Caco-2 (cell line): ENCODE measurements at places on chromosomes 11 and 22. TPM values are rescaled to one million over a fixed set of nuclear protein-coding genes. Genes with fewer than 3 reads are reported as not detected.

Gene TOP3B
- 63.0 and 63.7 TPM in 2 replicates for total RNA-seq

Gene UBE4A
- 103 and 106 TPM in 2 replicates for total RNA-seq

Gene HINFP
- 61.6 and 65.2 TPM in 2 replicates for total RNA-seq

Gene H19
- 1.5 TPM in 2 replicates for total RNA-seq

DNA sequence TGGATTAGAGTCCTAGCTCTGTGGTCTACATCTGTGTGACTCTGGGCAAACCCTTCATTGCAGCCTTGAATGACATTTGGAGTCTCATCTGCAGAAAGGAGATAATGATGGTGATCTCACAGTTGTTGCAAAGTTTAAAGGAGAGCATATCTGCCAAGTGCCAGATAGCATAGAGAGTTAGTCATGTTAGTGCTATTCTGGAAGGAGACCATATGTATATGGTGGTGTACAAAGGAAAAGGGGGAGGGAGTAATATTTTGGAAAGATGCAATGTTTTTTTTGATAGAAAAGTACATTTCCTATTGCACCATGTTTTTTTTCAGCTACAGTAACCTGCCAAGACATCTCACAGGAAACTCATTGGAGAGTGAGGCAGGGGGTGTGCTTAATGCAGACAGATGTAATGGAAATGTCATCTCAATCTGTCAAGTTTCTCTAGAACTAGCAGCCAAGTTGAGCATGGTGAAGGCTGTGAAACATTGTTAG is 92.1 kb upstream of the NARS2 start:
- H3K27me3 ChIP-seq: no peaks in the 10 kb centered on the region
- no peak for DNase-seq
- H3K36me3 ChIP-seq: no peaks in the 10 kb centered on the region
- no peak overlapping the region for H3K4me3 ChIP-seq
- no peaks in the 10 kb centered on the region for H3K4me1 ChIP-seq

DNA sequence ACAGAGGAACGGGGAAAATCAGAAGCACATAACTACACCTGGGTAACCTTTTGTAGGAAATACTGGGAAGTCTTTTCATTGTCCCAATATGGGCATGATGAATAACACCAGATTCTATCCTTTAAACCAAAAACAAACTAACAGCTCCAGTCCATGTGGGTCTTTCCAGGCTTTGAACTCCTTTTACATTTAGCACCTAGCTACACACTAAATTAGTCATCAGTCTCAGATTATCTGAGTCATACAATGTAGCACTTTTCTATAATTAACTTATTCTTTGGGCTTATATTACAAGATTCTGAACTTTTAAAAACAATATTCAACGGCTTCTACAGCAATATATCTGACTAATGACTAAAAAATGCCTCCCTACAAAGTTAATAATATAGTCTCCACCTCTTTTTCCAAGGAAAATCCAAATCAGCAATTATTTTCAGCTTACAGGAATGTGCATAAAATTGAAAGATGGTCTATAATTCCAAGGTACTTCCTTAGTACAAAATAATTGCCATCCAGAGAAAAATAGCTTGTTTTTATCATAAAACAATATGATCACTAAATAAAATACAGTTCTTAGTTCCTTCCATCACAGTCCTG is 26.3 kb downstream of the STK33 start:
- no peak for DNase-seq
- H3K36me3 ChIP-seq: no peaks in the 10 kb centered on the region
- H3K4me3 ChIP-seq: no peak overlapping the region
- no peaks in the 10 kb centered on the region for H3K4me1 ChIP-seq
- no peaks in the 10 kb centered on the region; the same call in 1 of the 2 replicates for H3K27me3 ChIP-seq

DNA sequence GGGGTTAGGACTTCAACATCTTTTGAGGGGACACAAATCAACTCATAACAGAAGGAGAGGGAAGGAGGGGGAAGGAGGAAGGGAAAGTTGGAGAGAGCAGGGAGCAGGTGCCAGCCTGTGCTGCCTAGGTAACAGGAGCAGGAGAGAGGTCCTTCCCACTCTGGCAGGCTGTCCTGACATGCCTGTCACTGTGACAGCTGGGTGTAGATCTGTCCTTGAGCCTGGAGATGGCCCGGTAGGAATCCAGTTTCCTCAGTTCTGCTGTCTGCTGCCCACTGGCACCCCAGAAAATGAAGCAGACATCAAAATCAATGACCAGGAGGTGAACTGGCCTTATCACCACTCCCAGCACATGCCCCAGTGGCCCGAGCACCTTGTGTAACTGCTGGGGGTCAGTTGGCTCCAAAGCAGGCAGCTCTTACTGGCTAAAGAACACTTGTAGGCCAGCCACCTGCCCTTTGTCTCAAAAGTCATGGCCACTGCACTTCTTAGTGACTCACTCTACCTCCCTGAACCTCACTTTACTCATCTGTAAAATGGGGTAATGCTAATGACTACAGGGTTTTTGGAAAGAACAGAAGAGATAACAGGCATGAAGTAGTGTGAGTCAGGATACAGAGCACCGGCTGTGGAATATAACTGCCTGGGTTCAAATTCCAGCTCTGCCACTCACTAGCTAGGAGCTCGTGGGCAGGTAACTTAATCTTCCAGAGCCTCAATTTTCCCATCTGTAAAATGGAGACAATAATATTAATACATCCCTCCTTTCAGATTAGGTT is 8.0 kb upstream of the TSPAN18 start:
- no peaks in the 10 kb centered on the region for H3K36me3 ChIP-seq
- H3K27me3 ChIP-seq: no peaks in the 10 kb centered on the region
- H3K27ac ChIP-seq: no peak overlapping the region

DNA sequence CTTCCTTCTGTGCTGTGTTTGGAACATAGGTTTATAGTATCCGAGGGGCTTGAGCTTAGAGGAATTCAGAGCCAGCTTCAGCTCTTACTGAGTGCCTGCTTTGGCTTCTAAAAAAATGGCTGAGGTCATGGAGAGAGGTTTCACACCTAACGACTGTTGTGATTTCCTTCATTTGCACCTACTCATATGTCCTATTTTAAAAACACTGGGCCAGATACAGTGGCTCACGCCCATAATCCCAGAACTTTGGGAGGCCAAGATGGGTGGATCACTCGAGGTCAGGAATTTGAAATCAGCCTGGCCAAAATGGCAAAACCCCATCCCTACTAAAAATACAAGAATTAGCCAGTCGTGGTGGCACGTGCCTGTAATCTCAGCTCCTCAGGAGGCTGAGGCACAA is 38.3 kb upstream of the SYT13 start:
- no peak overlapping the region for H3K27ac ChIP-seq
- H3K4me1 ChIP-seq: no peaks in the 10 kb centered on the region
- H3K27me3 ChIP-seq: no peaks in the 10 kb centered on the region
- DNase-seq: no peak

GRCh38 chr11:11822946-11823345 is 18.8 kb upstream of the USP47 start:
- H3K36me3 ChIP-seq: no peaks in the 10 kb centered on the region
- no peaks in the 10 kb centered on the region; the same call in 1 of the 2 replicates for H3K27me3 ChIP-seq
- H3K4me1 ChIP-seq: no peaks in the 10 kb centered on the region
- no peak overlapping the region for H3K27ac ChIP-seq

- no peak for DNase-seq
- H3K27ac ChIP-seq: no peak overlapping the region
- H3K27me3 ChIP-seq: no peaks in the 10 kb centered on the region
- H3K36me3 ChIP-seq: no peaks in the 10 kb centered on the region
- no peaks in the 10 kb centered on the region for H3K4me1 ChIP-seq
Measured at GRCh38 chr11:125925247-125925740, 20.6 kb upstream of the VSIG10L2 start.

GRCh38 chr11:44556735-44557409 is 8.6 kb upstream of the CD82 start:
- no peak overlapping the region for H3K27ac ChIP-seq
- H3K27me3 ChIP-seq: no peaks in the 10 kb centered on the region
- H3K4me1 ChIP-seq: no peaks in the 10 kb centered on the region

DNA sequence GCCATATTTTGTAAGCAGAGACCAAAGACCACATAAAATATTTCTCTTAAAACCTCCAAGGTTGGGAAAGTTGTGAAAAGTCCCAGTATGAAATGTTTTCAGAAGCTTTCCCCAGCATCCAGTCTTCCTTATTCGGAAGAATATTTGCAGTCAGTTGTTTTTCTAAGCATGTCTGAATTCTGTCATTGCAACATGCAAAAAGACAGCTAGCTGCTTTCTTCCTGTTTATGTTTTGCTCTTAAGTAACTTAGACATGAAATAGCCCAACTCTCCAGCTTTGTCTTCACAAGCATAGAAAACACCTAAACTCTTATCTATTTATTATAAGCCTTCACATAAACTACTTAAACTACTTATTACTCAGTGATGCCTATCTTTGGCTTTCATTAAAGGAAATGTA is 57.9 kb upstream of the MMP13 start:
- DNase-seq: no peak
- no peak overlapping the region for H3K4me3 ChIP-seq

DNA sequence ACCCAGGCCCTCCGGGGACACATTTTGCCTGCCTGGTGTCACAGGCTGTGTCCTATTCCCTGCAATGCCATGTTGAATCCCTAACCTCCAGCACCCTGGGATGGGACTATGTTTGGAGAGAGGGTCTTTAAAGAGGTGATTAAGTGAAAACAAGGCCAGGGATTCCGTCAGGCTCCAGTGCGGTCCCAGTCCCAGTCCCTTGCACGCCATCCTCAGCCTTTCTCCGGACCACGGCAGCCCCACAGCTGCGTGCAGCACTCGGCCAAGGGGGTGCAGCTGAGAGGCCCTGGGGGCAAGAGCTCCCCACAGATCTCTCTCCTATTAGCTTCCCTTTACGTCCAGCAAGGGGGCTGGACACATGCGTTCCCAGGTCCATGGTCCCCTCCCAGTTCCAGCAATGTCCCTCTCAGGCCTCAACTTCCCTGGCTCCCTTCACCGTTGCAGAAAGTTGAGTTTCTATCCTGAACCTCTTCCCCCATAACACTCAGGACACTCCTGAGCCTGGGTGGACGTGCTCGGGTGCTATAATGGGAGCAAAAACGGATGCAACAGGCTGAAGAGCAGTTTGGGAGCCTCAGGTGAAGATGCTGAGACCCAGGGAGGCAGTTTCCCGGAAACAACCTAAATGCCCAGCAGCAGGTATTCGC is 1422.7 kb downstream of the BRD1 start:
- H3K36me3 ChIP-seq: no peaks in the 10 kb centered on the region
- H3K4me1 ChIP-seq: no peaks in the 10 kb centered on the region
- H3K27ac ChIP-seq: no peak overlapping the region
- no peak overlapping the region for H3K4me3 ChIP-seq

DNA sequence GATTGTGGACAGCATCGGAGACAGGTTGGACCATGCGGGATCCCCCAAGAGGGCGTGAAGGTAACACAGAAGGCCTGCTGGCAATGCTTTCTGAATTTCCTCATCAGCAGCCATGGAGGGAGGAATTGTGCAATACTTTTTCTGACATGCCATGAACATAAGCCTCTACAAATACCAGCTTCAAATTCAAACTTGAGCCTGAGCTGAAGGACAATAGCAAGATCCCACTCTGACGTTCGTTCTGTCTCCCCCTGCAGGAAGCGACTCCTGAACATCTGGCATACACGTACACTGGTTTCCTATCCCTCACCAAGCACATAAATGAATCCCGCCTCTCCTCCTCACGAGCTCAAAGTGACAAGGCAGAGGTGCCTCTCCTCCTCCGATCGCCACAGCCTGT is 312.2 kb downstream of the BRD1 start:
- no peaks in the 10 kb centered on the region for H3K36me3 ChIP-seq
- H3K27ac ChIP-seq: no peak overlapping the region
- peak; percentile 19 for DNase-seq
- H3K4me1 ChIP-seq: no peaks in the 10 kb centered on the region
- no peak overlapping the region for H3K4me3 ChIP-seq
- H3K27me3 ChIP-seq: no peaks in the 10 kb centered on the region

GRCh38 chr11:124825876-124826275 is 25.7 kb upstream of the MSANTD2 start:
- no peak overlapping the region for H3K27ac ChIP-seq
- H3K36me3 ChIP-seq: no peaks in the 10 kb centered on the region
- H3K4me1 ChIP-seq: peaks cover 18% of the 10 kb centered on the region
- H3K4me3 ChIP-seq: no peak overlapping the region
